ENCODE measurements at places on chromosomes 2 and 18.

DNA sequence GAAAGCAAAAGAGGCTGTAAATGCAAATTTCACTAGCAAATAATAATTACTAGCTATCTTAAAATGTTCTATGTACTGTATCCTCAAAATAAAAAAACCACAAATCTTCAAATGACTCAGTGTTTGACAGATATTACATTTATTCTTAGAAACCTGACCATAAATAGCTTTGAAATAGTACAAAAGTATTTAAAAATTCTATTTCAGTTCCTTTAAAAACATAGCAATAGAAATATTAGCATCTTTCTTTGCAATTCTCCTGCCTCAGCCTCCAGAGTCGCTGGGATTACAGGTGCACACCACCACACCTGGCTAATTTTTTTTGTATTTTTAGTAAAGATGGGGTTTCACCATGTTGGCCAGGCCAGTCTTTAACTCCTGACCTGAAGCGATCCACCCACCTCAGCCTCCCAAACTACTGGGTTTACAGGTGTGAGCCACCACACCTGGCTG is 50.6 kb downstream of the MSH6 start:
- no peak for DNase-seq

DNA sequence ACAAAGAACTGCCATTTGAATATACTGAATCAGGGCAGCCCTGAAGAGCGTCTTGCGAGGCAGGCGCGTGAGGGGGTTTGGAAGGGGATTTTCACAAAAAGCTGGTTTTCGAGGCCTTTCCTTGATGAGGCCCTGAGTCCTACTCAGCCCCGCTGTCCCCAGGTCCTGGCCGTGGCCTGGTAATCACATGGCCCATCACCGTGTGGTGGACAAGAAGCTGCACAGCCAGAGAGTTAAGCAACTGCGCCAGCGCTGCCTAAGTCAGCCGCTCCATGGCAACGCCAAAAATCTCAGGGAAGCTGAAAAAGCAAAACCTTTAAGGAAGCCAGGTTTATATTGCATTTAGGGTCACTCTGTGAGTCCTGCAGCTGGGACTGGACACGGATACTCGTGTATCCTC is 341.2 kb upstream of the MYT1L start:
- no peak for DNase-seq

DNA sequence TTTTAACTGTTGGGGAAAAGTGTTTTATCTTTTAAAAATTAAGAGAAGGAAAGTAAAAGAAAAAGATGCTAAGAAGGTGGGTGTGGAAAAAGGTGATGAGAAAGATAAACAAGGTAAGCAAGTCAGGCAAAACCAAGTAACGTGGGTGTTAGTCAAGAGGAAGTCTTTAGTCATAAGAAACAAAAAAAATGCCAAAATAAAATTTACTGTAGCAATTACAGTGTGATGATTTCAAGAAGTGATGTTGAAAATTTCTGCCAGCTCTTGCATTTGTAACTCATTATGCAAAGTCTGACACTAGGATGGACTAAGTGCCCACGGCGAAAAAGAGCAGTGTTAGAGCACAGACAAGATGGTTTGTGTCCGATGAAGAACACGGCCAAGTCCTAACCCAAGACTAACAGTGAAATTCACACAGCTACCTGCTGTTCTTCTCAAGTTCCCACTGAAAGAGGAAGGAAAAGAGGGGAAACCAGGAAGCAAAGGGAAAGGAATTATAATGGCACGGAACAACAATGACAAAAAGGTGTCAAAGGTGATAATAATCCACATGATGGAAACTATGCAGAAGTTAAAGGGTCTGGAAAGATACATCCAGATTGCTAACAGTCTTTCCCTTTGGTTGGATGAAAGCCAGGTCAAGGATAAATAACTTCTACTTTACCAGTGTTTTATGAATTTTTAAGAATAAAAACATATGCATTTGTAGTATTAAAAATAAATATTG is 34.1 kb downstream of the NOL10 start:
- DNase-seq, result no peak

- no peak for DNase-seq
Measured at GRCh38 chr18:7317804-7318231, 86.9 kb downstream of the LRRC30 start.

- DNase-seq, result no peak
Measured at GRCh38 chr2:152583512-152584229, 133.6 kb downstream of the PRPF40A start.

DNA sequence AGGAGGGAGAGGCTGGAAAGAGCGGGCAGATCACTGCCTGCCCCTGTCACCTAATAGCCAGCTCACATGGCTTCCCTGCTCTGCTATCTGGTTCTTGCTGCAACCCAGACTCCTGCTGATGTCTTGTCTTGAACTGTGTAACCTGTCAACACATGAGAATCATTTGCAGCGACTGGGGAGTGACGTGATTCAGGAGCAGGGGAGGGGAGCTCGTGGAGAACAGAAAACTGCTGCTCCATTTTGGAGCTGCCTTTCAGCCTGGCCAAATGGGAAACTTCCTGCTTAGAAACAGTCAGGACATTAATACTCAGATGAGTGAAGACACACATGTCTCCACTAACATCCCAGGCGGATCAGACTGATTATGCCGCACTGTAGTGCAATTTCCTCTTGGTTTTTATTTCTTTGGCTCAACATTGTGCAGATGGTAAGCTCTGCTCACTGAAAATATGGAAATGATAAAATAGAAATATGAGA is 38.1 kb downstream of the RPL37A start:
- no peak for DNase-seq

DNA sequence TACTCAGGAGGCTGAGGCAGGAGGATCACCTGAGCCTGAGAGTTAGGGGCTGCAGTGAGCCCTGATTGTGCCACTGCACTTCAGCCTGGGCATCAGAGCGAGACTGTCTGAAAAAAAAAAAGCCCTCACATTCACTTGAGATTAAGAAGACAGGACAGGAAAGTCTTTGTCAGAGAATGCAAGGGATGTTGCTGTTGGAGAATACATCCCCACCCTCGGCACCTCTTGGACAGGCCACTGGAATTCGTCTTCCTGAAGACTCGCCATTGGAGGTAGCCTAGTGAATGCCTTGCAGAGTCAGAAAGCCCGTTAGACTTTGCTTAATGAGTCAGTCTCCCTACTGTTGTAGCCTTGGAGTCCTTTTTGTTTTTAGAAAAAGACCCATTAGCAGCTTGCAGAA is 205.6 kb downstream of the FAM210A start:
- no peak for DNase-seq

DNA sequence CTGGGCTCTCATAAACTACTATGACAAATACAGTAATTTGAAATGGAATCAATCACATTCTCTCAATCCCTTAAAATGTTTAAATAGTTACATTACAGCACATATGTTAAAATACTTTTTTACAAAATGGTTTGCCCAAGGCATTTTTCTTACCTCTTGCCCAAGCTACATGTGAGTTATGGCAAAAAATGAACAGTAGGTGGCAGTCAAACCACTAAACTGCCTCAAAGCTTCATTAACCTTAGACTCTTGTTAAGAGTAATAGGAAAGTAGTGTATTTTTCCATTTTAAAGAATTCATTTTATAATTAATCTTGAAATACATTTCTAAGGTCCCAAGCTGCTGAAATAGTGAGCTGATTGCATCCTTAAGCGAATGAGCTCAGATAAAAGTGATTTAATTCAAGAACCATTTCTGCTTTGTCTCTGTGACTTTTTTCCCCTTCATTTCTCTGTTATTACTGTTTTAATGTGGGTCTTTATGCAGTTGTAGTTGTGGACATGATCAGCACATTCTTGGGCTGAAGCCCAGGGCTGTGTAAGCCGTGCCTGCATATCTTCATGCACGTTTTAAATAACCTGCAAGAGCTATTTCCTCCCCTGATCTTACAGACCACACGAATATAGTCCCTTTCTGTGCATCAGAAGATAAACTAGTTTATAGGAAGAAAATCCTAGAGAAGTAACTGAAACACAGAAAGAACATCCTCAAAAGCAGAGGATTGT is 311.8 kb downstream of the LNPK start:
- DNase-seq, result no peak

DNA sequence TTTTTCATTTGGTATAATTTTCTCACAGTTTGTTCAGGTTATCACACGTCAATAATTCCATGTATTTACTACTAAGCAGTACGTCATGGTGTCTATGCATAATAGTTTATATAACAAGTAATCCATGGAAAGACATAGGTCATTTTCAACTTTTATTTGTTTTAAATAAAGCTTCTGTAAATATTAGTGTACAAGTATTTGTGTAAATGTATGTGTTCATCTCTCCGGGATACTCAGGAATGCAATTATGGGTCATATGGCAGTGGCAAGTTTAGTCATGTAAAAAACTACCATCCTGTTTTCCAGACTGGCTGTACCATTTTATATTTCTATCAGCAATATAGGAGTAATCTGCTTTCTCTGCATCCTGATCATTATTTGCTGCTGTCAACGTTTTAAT is 231.1 kb upstream of the ZNF804A start:
- DNase-seq, result no peak

- no peak for DNase-seq
Measured at GRCh38 chr2:15472133-15472532, 89.0 kb downstream of the NBAS start.

- DNase-seq, result peak; percentile 97
Measured at GRCh38 chr2:240434728-240435456, 571 bp upstream of the GPC1 start.

DNA sequence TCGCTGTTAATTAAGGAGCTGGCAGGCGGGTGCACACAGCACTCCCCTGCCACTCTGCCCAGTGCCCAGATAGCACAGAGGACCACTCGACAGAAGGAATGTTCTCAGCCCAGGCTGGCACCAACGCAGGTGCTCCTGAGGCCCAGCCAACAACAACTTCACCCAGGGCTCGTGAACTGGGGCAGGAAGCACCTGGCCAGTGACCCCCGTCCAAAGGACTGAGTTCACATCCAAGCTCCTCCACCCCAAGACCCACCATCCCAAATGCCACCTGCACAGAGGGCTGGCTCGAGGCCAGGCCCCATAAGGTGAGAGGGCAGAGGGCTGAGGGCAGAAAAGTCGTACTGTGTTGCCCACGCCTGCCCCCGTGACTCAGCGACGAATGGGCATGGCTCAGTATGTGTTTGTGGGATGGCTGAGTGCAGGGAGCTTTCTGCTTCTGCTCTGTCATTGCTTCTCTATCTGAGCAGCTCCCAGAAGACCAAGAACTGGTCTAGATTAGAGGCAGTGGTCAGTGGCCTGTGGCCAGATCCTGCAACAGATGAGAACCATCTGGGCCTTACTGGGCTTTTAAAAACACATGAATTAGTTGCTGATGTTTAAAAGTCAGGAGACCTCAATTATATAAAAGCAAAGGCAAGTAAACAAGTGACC is 68.4 kb downstream of the POLR1A start:
- DNase-seq, result no peak

DNA sequence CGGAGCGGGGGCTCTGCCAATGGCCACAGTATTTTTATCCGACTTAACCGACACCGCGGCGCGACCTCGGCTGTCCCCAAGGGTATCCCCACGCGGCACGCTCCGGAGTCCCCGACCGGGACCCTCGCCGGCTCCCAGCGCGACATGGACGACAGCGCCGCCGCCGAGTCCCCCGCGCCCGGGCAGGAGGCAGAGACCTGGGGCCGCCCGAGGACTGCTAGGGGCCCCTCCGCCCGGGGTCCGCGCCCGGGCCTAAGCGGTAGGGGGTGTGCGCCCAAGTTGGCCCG is 468 bp downstream of the UXS1 start:
- DNase-seq, result no peak

DNA sequence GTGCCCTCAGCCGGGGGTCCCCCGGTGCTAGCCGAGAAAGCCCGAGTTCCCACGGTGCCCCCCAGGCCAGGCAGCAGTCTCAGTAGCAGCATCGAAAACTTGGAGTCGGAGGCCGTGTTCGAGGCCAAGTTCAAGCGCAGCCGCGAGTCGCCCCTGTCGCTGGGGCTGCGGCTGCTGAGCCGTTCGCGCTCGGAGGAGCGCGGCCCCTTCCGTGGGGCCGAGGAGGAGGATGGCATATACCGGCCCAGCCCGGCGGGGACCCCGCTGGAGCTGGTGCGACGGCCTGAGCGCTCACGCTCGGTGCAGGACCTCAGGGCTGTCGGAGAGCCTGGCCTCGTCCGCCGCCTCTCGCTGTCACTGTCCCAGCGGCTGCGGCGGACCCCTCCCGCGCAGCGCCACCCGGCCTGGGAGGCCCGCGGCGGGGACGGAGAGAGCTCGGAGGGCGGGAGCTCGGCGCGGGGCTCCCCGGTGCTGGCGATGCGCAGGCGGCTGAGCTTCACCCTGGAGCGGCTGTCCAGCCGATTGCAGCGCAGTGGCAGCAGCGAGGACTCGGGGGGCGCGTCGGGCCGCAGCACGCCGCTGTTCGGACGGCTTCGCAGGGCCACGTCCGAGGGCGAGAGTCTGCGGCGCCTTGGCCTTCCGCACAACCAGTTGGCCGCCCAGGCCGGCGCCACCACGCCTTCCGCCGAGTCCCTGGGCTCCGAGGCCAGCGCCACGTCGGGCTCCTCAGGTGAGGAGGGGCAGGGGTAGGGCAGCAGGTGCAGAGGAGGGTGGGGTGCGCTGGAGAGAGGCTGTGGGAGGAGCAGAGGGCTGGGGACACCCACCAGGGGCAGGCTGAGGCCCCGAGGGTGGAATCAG is 14.1 kb upstream of the GMPPA start:
- DNase-seq, result no peak

- no peak for DNase-seq
Measured at GRCh38 chr2:143246815-143247744, 117.9 kb downstream of the ARHGAP15 start.

- no peak for DNase-seq
Measured at GRCh38 chr2:142285480-142285879, 154.7 kb upstream of the LRP1B start.

DNA sequence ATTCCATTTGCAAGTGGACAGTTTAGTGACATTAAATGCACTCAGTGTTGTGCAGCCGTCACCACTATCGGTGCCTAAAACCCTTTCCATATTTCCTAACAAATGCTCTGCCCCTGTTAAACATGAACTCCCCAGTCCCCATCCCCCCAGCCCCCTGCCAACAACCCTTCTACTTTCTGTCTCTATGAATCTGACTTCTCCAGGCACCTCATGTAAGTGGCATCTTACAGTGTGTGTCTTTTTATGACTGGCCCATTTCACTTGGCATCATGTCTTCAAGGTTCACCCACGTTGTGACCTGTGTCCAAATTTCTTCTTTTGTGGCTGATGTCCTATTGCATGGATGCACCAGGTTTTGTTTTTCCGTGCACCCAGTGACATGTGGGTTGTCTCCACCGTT is 140.9 kb upstream of the GPC1 start:
- no peak for DNase-seq

DNA sequence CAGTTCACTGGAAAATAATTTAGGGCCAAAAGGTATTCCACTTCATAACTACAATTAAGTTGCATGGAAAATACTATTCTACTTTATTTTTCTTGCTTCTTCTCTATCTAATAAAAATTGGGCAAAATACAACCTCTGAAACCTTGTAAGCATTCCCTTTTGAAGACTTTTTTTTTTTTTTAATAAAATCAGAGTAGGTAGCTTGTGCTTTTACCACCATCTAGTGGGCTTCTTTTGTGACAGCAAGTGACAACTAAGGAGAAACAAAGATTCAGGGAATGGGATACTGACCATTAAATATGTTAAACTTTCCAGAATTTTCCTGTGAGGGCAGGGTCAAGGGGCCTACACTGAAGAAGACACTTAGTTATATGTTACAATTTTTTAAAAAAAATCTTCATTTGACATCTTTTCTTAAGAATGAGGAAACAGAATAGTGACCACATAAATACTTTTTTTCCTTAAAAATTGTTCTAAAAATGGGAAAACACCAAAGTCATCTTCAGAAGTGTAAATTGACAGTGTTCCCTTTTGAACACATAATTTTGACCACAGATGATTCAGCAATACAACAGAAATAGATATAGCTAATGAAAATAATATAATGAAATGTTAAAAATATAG is 1183.2 kb upstream of the ACVR2A start:
- DNase-seq, result peak; percentile 76

- no peak for DNase-seq
Measured at GRCh38 chr2:148338541-148338940, 306.0 kb upstream of the EPC2 start.
